Mesothelial cell of epicardium (in vitro differentiated cells): ENCODE measurements at places on chromosomes 2 and 18. TPM values are rescaled to one million over a fixed set of nuclear protein-coding genes. Genes with fewer than 3 reads are reported as not detected.
A peak's percentile ranks its signal among the peaks of the same experiment; 100 is the strongest.

Gene MYO5B
- 15.1 to 15.6 TPM (median 15.1 TPM) in 3 replicates for total RNA-seq

Gene GAREM1
- total RNA-seq = 9.1 to 10.2 TPM (median 9.5 TPM) in 3 replicates

Gene DSEL
- 6.3 to 6.5 TPM (median 6.4 TPM) in 3 replicates for total RNA-seq

Gene RIT2
- total RNA-seq = 0.57 TPM in 1 of 3 replicates, not detected in the others

Gene UGP2
- 92.6 to 99.1 TPM (median 96.7 TPM) in 3 replicates for total RNA-seq

Gene PLB1
- 1.1 to 2.2 TPM (median 1.2 TPM) in 3 replicates for total RNA-seq

DNA sequence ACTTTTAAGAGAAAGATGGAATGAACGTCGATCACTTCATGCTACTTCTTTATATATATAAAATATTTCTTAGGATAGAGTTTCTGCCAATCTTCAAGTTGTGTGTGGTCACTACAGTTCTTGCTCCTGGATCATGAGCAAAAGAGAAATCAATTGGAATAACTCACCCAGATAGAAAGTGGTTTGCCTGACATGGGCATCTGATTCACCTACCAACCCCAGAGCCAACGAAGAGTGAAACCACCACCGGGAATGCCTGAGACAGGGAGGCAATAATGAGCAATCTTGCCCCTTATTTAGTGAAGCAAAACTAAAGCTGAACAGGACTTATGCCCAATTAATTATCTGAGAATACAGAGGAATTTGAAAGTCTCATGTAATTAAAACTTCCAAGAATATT lies 250.2 kb upstream of the REG3G start:
- no peak for DNase-seq

- DNase-seq = no peak
These were observed 321.5 kb downstream of the FBXO15 start for GRCh38 chr18:73826098-73826497.

GRCh38 chr2:2571301-2572150 lies 240.5 kb upstream of the MYT1L start:
- no peak for DNase-seq

DNA sequence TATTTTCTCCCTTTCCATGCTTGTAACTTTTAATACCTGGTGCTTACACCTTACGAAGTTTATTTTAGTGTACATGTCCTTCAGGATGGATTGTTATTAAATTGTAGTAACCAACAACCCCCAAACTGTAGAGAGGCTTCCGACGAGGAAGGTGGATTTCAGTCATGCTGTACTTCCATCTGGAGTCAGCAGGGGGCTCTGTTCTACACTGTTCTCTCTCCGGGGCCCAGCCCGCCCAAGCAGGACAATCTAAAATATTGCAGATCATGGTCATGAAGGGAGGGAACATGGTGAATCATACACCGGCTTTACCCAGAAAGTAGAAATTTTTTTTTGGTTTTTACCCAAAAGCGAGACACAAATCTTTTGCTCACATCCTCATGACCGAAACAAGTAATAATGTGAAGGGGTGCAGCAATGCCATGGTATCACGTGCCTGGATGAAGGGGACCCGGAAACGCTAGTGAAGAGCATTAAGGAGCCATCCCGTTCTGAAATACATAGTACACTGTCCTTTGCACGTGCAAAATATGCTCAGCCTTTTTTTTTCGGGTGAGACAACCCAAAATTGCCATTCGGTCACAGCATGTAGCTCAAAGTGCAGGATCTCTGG lies 884.8 kb downstream of the EPHA4 start:
- DNase-seq = peak; percentile 35

- DNase-seq = no peak
These were observed 35.7 kb upstream of the ST3GAL5 start for GRCh38 chr2:85924522-85924921.

- DNase-seq = no peak
These were observed 101.4 kb upstream of the ATP5MC3 start for GRCh38 chr2:175282886-175283285.

DNA sequence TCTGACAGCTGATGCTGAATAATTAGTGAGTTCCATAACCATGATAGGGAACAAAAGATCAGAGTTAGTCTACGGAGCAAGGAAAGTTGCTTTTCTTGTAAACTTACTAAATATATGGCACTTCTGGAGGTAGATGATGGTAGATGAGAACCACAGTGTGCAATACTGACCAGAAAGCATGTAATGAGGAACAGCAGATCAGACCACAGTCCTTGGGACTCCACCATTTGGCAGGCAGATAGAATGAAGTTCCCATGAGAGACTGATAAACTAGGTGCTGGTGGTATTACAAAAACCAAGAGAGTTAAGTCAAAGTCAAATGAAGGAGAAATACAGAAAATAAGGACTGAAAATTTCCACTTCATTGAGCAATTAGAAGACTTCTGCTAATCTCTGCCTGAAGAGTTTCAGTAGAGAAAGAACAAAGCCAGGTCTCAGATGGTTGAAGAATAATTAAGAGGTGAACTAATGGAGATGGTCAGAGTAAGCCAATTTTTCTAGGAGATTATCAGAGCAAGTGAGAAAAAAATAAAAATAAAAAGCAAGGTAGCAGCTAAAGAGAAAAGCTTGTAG lies 10.4 kb downstream of the CERKL start:
- no peak for DNase-seq

- no peak for DNase-seq
These were observed 300.1 kb upstream of the TRIB2 start for GRCh38 chr2:12416600-12416999.
